ENCODE measurements at places on chromosomes 5 and 9. TPM values are rescaled to one million over a fixed set of nuclear protein-coding genes. Genes with fewer than 3 reads are reported as not detected.

Gene MAT2B
- 104 TPM for total RNA-seq

Gene FUT7
- 0.09 TPM for total RNA-seq

Gene SNAPC3
- 31.7 TPM for total RNA-seq

Gene ZNF454
- total RNA-seq = not detected

Gene PLPP7
- total RNA-seq = not detected

Gene MTRR
- 76.8 TPM for total RNA-seq

Gene EGR1
- total RNA-seq = 54.6 TPM

Gene STK32A
- not detected for total RNA-seq

Gene LECT2
- not detected for total RNA-seq

Gene TSLP
- 0.42 TPM for total RNA-seq

Gene GFI1B
- not detected for total RNA-seq

Gene TAF9
- total RNA-seq = 63.0 TPM

Gene MYOT
- total RNA-seq = not detected

DNA sequence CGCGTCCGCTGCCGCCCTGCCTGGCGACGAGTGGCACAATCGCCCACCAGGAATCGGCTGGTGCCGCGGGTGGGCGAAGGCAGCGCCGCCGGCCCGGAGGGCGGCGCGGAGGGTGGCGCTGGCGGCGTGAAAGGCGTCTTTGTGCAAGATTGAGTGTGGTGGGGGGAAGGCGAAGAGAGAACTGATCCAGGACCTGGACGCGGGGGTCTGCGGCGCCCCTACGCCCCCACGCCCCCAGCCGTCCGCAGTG is 4.6 kb upstream of the RGMB start:
- no peak overlapping the region for H3K27ac ChIP-seq
- H3K27me3 ChIP-seq = peaks cover 69% of the 10 kb centered on the region
- peak overlapping the region; percentile 83 for H3K4me3 ChIP-seq
- DNase-seq = no peak
- H3K4me1 ChIP-seq = peaks cover 28% of the 10 kb centered on the region

DNA sequence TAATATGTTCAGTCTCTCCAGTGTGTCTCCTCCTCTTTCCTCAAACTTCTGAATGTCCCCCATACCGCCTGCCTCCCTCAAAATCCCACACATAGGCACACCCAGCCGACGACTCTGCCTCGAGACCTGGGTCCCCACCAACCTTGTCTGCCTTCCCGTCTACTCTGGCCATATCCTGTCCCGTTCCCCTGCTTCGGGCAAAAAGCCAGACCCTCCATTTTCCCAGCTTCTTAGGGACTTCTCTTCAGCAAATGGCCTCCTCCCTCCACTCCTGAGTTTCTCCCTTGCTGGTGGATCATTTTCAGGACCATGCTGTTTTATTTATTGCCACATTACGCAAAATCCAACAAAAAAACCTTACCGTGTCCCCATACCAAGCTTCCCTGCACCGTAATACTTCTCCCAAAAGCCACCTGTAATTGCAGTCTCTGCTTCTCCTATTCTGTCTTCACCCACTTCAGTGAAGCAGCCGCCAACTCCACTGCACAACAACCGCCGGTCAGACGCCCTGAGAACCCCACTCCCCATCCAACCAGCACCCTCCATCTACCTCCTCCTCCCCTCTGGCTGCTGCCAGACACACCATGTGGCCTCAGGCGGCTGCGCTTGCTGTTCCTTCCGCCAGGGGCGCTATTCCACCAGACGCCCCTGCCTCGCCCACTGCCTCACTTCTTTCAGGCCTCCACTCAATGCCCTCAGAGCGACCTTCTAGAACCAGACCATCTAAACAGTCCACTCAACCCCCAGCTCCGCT is 117.0 kb downstream of the TRPM6 start:
- peak overlapping the region; percentile 75 for H3K27ac ChIP-seq
- no peak overlapping the region for H3K4me3 ChIP-seq
- H3K27me3 ChIP-seq = peaks cover 17% of the 10 kb centered on the region
- peak; percentile 79 for DNase-seq
- peaks cover 13% of the 10 kb centered on the region for H3K4me1 ChIP-seq
- H3K36me3 ChIP-seq = no peaks in the 10 kb centered on the region

GRCh38 chr5:176875014-176875550 is 24.1 kb downstream of the HK3 start:
- no peak overlapping the region for H3K4me3 ChIP-seq
- H3K36me3 ChIP-seq = peaks cover 4% of the 10 kb centered on the region
- peaks cover 17% of the 10 kb centered on the region for H3K27me3 ChIP-seq
- H3K4me1 ChIP-seq = peaks cover 5% of the 10 kb centered on the region

- H3K27ac ChIP-seq = no peak overlapping the region
- no peak overlapping the region for H3K4me3 ChIP-seq
- no peak for DNase-seq
- H3K4me1 ChIP-seq = no peaks in the 10 kb centered on the region
- H3K36me3 ChIP-seq = no peaks in the 10 kb centered on the region
These were observed 155.1 kb upstream of the DMRT1 start for GRCh38 chr9:686321-686813.

GRCh38 chr5:76400466-76400865 is 2.6 kb upstream of the IQGAP2 start:
- peaks cover 33% of the 10 kb centered on the region for H3K4me1 ChIP-seq
- peaks cover 7% of the 10 kb centered on the region for H3K27me3 ChIP-seq
- no peak for DNase-seq
- H3K27ac ChIP-seq = no peak overlapping the region
- H3K4me3 ChIP-seq = no peak overlapping the region
- peaks cover 2% of the 10 kb centered on the region for H3K36me3 ChIP-seq

DNA sequence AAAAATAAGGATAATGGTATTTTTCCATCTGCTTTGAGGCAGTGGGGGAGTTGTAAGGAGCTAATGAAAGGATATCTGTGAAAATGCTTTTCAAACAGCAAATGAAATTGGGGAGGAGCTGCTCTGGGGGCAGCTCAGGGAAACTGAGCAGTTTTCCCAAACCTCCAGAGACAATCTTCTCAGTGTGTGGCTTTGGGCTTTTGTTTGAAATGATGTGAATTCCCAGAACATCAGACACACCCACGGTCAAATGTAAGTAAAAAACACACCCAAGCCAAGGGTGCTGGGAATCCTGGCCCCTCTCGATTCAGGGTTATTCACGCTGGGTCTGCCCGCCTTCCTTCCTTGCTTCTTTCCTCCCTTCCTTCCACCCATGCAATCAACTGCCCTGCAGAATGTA is 512.6 kb downstream of the BNC2 start:
- DNase-seq = no peak
- no peaks in the 10 kb centered on the region for H3K36me3 ChIP-seq
- H3K4me3 ChIP-seq = no peak overlapping the region
- no peak overlapping the region for H3K27ac ChIP-seq
- H3K27me3 ChIP-seq = no peaks in the 10 kb centered on the region

- H3K36me3 ChIP-seq = no peaks in the 10 kb centered on the region
- H3K27ac ChIP-seq = no peak overlapping the region
- no peaks in the 10 kb centered on the region for H3K4me1 ChIP-seq
- H3K27me3 ChIP-seq = peaks cover 6% of the 10 kb centered on the region
- no peak for DNase-seq
These were observed 144.9 kb downstream of the FAM114A2 start for GRCh38 chr5:153893817-153894216.

- H3K36me3 ChIP-seq = no peaks in the 10 kb centered on the region
- no peak overlapping the region for H3K27ac ChIP-seq
- H3K4me1 ChIP-seq = no peaks in the 10 kb centered on the region
- DNase-seq = no peak
These were observed 435.1 kb downstream of the SPATA31D1 start for GRCh38 chr9:82423700-82424099.

GRCh38 chr9:17761984-17762676 is 183.3 kb downstream of the SH3GL2 start:
- DNase-seq = no peak
- H3K4me3 ChIP-seq = no peak overlapping the region

DNA sequence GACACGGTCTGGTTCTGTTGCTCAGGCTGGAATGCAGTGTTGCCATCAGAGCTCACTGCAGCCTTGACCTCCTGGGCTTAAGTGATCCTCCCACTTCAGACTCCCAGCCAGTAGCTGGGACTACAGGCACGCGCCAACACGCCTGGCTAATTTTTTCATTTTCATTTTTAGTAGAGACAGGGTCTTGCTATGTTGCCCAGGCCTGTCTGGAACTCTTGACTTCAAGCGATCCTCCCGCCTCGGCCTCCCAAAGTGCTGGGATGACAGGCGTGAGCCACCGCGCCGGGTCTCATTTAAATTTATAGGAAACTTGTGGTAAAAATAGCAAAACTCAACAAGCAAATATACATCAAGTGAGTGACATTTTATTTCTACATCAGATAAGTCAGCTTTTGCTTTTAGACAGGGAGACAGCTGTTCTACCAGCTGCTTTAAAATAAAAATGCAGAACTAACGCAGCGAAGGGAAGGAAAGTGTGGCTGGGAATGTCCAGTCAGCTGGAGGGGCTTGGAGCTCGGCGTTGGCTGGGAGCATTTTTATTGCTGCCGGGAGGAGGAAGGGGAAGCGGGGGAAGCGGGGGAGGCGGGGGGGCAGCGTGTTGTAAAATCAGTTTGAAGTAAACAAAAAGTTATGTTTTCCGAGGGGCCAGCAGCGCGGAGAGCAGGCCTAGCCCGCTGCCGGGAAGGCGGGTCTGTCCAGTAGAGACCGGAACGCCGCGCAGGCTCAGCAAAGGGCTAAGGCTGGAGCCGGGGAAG is 707 bp upstream of the ZFYVE16 start:
- peak overlapping the region; percentile 99 for H3K27ac ChIP-seq
- no peaks in the 10 kb centered on the region for H3K36me3 ChIP-seq
- H3K4me3 ChIP-seq = peak overlapping the region; percentile 97
- peak; percentile 68 for DNase-seq
- H3K4me1 ChIP-seq = peaks cover 15% of the 10 kb centered on the region
- H3K27me3 ChIP-seq = peaks cover 7% of the 10 kb centered on the region

DNA sequence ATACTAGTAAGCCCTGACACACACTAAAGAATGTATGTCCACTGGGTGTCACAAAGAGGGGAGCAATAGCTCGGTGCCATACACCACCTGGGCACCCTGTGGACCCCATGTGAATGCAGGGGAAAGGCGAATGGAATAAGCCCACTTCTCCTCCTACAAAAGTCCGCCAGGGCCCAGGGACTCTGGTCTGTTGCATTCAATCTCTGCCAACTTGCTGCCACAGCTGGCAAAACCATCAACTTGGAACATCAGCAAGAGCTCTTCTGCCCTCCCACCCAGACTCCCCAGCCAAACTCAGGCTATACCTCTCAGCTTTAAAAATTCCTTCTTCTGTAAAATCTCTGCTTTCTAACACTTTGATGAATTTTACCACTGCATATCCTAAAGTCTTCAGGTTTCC is 54.5 kb downstream of the PFDN1 start:
- peaks cover 23% of the 10 kb centered on the region for H3K36me3 ChIP-seq
- no peak overlapping the region for H3K4me3 ChIP-seq
- no peaks in the 10 kb centered on the region for H3K27me3 ChIP-seq
- DNase-seq = no peak

- H3K4me3 ChIP-seq = no peak overlapping the region
- no peak for DNase-seq
- no peaks in the 10 kb centered on the region for H3K27me3 ChIP-seq
- no peaks in the 10 kb centered on the region for H3K4me1 ChIP-seq
- no peak overlapping the region for H3K27ac ChIP-seq
- peaks cover 34% of the 10 kb centered on the region for H3K36me3 ChIP-seq
These were observed 33.7 kb downstream of the SLC12A7 start for GRCh38 chr5:1078206-1078605.

GRCh38 chr5:24264547-24264946 is 380.2 kb downstream of the CDH10 start:
- no peaks in the 10 kb centered on the region for H3K4me1 ChIP-seq
- no peak overlapping the region for H3K27ac ChIP-seq
- H3K4me3 ChIP-seq = no peak overlapping the region
- no peaks in the 10 kb centered on the region for H3K36me3 ChIP-seq
- no peaks in the 10 kb centered on the region for H3K27me3 ChIP-seq

DNA sequence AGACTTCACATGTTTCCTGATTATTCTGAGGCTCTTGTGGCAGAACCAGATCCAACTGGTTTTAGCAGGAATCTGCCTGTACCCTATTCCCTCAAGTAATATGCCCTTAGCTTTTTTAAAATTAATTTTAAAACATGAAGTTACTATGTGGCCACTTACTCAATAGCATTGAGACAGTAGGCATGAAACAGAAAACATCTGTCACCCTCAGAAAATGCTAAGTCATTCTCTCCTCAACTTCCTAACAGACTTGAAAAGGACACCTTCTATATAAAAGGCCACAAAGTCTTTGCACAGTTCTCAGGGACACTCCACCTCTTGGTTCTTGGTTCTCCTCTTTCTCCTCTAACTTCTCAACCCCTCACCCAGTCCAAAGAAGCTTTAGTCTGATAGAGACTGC is 277.8 kb downstream of the RAB3C start:
- peaks cover 30% of the 10 kb centered on the region for H3K27me3 ChIP-seq
- DNase-seq = no peak
- no peaks in the 10 kb centered on the region for H3K4me1 ChIP-seq
- H3K36me3 ChIP-seq = no peaks in the 10 kb centered on the region
- no peak overlapping the region for H3K4me3 ChIP-seq

DNA sequence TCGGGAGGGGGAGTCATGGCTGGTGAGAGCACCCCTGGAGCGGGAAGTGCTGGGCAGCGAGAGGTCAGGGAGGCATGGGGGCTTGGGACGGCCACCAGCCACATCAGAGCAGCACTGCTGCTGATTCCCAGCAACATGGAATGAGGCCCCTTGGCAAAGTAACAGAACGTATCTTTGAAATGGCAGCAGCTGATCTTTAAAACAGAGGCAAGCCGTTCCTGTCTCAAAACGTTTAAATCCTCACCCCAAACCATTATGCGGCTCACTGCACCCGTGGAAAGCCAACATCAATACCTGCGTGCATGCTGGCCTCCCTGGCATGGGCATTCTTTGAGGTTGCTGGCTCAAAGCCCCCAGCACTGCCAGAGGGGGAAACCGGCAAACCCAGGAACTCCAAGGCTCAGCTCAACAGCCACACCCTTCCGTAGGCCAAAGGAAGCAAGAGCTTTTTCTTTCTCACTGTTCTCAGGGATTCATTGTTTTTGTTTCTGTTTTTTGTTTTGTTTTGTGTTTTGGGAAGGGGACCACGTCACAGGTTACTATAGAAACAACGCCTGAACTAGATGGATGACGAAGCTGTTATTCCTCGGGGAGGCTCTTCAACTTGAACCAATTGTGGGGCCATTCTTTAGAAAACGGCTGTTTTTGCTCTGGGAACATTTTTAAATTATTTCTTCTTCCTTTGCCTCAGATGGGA is 28.1 kb upstream of the OBP2B start:
- no peaks in the 10 kb centered on the region for H3K36me3 ChIP-seq
- no peak for DNase-seq
